Stimulated activated CD4-positive, alpha-beta T cell treated with anti-CD3 and anti-CD28 coated beads, Interleukin-1b, Interleukin-23, amount 100 ng/mL, for 4 hours (primary cell): ENCODE measurements at places on chromosomes 7 and 10.

DNA sequence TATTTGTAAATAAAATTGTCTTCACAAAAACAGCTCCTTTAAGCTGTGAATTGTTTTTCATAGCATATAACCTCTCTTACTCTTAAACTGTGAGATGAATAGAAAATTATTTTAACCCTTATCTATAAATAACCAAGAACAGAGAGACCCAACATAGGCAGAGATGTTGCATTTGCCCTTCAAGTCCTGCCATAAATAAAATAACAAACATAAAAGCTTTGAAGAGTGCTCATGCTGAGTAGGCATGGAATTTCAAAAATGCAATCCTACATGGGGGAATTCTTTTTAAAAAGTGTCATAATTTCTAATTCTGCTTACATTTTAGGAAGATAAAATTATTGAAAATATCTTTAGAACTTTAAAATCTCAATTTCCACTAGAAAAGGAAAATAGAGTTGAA lies 124.1 kb upstream of the FERD3L start:
- DNase-seq, result no peak

GRCh38 chr10:57579926-57580325 lies 687.8 kb downstream of the IPMK start:
- DNase-seq, result no peak

DNA sequence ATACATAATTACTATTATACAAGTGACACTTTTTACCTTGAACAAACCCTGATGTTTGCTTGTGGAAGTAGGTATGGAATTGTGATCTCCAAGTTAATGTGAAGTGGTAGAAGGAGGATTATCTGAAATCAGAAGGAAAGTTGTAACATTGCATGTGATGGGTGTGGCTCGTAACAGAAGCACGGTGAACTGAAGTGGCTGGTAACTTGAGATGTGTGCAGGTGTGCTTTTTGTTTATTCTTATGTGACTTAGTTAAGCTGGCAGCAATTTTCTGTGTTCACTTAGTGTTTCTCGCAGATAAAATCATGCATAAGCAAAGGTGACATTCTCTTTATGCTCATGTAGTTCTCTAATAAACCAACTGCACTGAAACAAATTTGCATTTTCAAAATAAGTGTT lies 82.3 kb downstream of the ZEB1 start:
- DNase-seq, result no peak

GRCh38 chr10:8584666-8585065 lies 530.2 kb downstream of the GATA3 start:
- no peak for DNase-seq

DNA sequence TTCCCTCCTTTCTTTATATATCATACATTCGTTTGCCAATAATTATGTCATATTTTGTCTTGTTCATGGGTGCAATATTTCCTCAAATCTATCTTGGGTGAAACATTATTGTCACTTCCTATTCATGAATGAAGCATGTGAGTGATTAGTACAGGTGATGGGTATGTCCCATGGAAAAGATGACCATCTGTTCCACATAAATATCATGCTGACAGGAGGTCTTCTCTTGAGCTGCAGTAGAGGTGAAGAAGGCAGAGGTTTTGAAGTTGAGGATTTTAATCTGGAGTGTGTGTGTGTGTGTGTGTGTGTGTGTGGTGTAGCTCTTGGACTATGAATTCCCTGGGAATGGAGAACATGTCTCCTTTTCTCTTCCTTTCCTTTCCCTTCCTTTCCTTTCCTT lies 350.5 kb upstream of the CHRM2 start:
- DNase-seq, result no peak

GRCh38 chr10:88657901-88658300 lies 6.3 kb upstream of the LIPF start:
- no peak for DNase-seq

DNA sequence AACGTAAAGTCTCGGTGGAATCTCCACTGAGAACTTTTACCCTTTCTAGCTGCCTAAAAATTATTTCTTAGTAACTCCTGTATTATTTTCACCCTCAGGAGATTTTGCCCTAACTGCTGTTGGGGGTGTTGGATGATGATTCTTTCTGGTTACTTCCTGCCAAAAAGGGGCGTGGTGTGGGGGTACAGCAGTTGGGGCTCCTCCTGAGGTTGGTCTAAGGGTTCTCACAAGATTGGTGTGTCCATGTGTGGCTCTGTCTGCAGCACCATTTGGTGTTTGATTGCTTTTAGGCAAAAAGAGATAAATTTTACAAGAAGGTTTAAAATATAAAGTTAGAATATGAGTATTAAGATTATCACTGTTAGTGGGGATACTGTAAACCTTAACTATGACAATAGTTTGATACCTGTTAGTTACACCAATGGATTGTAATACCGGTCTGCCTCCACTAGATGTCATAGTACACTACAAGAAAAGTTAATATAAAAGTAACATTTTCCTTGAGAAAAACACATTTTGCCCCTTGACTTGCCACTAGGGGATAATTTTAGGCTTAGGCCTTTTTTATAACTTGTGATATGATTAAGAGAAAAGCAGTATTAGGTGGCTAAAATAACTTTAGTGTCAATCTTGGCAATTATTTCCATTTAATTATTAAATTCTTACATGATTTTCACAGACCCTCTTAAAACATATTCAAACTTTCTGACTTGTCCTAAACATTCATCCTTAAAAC lies 928.7 kb downstream of the IPMK start:
- no peak for DNase-seq

- DNase-seq, result no peak
Observed at GRCh38 chr10:107614939-107615685, 450.6 kb upstream of the SORCS1 start.

- no peak for DNase-seq
Observed at GRCh38 chr7:55351263-55351662, 13.9 kb upstream of the LANCL2 start.

- DNase-seq, result no peak
Observed at GRCh38 chr10:118383699-118384098, 41.6 kb upstream of the FAM204A start.

DNA sequence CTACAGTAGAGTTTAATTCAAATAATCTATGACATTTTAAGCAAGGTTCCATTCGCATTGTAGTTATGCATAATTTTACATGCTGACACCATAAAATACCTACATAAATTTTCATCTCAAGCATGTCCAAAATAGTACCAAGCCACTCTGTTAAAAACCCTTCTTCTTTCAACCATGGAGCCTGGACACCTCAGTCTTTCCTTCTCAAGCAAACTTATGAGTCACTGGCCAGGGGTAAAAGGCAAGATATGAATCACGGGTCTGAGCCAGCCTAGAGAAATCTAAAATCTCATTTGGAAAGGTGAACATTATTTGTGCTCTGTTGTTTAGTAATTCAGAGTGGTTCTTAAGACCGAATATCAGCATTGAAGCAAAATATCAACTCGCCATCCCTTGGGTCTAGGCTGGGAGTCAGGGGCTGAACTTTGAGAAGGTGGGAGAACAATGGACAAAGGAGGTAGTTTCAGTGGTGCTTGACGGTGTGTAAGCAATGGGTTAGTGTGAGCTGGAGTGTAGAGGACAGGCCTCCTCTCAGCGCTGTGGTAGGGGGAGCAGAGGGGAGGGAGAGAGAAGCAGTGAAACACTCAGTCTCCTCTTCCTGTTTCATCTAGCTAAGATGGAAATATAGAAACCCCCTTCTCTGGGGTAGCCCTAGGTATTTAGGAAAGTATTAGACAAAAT lies 19.1 kb upstream of the GPAM start:
- DNase-seq, result no peak

- no peak for DNase-seq
Observed at GRCh38 chr10:16314259-16314658, 122.6 kb upstream of the PTER start.

DNA sequence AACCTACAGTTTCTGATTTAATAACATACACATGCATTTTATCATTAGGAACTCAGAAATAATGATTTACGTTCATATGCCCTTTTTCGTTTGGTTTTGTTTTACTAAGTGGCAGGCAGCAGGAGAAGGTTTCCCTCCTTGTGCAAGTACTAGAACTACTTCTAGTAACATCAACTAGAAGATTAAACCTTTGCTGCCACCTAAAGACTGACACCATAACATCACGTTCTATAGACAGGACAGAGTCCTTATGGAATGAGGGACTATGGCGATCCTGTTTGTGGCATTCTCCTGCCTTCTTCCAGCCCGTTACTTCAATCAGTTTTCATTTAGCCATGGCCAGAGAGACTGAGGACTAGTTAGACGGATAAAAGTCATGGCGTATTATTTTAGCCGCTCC lies 53.2 kb downstream of the GAD2 start:
- DNase-seq, result no peak

DNA sequence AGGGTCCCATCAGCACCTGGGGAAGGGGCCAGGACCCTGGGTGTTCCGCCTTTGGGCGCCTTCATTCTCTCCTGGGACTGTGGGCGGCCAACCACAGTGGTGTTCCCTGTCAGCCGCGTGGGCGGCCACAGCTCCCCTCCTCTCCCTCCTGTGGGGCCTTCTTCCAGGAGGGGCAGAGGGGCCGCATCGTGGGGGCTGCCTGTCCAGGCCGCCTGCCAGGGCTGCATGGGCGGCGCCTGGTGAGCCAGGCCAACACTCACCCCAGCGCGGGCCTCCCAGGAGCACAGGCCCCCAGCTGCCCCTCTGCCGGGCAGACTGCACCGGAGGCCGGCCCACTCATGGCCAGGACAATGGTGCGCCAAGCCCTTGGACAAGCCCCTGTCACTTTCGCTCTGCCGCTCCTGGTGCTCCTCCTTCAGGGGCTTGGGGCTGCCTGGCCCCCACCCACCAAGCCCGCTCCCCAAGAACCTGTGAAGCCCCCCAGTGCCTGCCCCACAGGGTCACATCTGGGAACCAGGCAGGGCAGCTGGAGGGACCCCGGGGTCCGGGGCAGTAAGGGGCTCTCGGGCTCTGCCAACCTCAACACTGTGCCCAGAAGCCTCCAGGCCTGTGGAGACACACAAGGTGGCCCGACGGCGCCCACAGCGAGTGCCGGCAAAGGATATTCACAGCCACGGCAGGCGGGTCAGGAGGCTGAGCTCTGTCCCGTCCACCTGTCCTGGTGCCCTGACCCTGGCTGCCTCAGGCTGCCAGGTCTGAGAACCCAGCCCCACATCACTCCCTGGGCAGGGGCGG lies 42.8 kb downstream of the AP5Z1 start:
- no peak for DNase-seq

GRCh38 chr10:2972216-2972615 lies 95.1 kb upstream of the PFKP start:
- DNase-seq, result no peak

DNA sequence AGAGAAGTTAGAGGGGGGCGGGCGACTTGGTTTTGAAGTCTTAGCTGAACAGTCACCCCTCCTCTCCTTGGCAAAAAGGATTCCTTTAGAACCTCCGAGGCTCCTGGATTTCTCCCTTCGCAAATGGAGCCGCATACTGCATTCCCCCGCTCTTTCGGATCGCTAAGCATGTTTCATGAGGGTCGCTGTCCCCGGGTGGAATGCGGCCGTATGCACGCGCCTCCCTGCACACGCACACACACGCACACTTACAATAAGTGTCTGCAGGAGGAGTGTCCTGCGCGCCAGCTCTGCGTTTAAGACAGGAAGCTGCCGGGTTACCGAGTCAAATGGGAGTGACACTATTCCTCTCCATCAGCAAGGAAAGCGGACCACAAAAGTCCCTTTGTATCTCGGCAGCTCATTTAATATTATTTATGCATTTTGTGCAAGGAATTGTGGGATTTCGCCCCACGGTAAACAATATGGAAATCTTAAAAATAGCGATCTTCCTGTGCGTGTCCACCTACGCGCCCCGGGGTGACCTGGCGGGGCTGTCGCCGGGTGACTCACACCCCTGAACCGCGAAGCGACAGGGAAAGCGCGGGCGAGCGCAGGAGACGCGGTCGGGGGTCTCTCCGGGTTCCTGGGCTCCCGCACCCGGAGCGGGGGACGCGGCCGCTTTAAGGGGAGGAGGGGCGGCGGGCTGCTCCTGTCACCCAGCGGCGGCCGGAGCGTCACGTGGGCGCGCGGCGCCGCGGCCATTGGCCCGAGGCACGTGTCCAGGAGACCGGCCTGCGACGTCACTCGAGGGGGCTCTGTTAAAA lies 988 bp upstream of the EN2 start:
- DNase-seq, result peak; percentile 30

GRCh38 chr10:100784126-100784525 lies 38.7 kb downstream of the PAX2 start:
- no peak for DNase-seq
